Adipocyte (in vitro differentiated cells): ENCODE measurements at places on chromosomes 2 and 18.

DNA sequence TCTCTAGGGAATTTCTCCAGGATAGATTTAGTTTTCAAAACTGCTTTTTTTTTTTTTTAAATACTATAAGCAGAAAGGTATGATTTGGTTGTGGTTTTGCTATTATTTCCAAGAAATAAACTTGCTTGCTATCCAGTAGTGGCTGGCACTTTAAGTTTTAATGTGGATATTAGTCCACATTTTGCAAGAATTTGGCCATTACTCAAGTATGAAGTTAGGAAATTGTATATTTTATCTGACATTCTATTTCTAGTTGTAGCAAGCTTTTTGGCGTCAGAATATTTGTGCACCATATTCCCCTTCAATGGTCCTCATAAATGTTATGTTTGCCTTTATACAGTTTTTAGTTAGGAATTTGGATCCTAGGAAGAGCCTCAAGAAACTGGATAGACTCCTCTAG, 226.3 kb downstream of the ZNF521 start:
- peak; percentile 40 for DNase-seq

- DNase-seq: no peak
Observed at GRCh38 chr2:173326806-173327205, 27.9 kb upstream of the CDCA7 start.

DNA sequence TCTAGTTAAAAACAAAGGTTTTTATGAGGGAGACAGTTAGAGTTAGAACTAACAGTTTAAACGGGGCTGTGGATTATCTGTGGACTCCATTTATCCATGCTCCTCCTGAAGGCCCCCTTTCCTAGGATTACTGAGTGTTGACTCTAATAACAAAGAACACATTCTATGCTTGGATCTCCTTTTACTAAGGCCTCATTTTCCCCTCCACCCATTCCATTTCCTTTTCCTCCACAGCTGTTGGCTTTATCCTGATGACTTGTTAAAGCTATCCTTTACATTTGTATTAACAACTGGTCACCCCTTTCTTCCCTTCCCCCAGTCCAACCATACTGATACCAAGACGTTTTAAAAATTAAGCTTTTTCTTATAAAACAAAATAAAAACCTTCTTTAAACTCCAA, 220.6 kb downstream of the SRBD1 start:
- no peak for DNase-seq

DNA sequence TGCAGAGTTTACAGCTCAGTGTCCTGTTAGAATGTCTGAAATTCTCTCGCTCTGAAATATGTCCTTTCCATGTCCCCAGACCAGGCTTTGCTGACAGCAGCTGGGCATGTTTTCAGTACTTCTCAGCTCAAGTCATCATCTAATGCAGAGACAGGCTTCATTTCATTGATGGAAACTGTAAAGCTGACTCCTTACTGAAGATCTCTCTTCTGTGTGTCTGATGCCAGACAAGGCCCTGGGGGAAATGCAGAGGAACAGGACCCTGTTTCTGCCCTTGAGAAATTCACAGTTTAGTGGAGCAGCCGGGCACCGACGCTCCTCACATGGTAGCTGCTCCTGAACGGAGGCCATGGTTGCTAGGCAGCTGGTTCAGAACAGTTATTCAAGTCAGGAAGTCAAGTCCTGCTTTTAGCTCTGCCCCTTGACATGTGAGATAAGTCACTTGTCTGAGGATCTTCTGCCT, 24.6 kb upstream of the FZD7 start:
- DNase-seq: no peak

DNA sequence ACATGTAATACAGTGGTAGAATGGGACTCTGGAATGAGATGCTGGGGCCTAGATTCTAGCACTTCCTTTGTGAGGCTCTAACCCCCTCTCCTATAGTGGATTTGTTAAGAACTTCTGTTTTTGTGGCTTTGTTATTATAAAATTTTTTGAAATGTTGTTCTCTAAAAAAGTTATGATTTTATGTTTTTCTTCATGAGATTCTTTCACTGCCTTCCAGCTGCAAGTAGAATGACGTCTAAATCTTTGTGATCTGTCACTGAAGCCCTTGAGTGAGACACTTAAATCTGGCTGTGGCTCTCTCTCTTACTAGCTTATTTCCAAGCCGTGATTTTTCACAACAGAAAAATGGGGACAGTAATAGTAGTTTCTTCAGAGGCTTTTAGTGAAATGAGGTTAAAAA, 1.6 kb downstream of the CASP8 start:
- no peak for DNase-seq

DNA sequence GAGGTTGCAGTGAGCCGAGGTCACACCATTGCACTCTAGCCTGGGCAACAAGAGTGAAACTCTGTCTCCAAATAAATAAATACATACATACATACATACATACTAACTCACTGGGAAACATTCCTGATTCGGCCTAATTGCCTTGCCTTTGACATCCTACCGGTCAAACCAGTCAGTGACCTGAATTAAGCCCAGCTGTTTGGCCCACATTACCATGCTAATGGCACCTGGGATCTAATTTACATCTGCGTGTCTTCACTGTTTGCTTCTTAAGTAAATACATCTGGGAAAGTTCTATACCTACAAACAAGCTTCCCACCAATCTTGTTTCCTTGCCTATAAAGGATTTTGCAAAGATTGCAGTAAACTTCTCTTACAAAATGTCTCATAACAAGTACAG, 230.2 kb upstream of the ZC3H15 start:
- no peak for DNase-seq

GRCh38 chr2:100178085-100178788, 35.8 kb upstream of the AFF3 start:
- no peak for DNase-seq

GRCh38 chr18:28526196-28526595, 349.3 kb upstream of the CDH2 start:
- no peak for DNase-seq
